Cortex of kidney (tissue), 1 donor: ENCODE measurements at places on chromosomes 5 and 9.

- no peak for DNase-seq
Measured at GRCh38 chr5:140262221-140262620, 40.7 kb downstream of the PFDN1 start.

DNA sequence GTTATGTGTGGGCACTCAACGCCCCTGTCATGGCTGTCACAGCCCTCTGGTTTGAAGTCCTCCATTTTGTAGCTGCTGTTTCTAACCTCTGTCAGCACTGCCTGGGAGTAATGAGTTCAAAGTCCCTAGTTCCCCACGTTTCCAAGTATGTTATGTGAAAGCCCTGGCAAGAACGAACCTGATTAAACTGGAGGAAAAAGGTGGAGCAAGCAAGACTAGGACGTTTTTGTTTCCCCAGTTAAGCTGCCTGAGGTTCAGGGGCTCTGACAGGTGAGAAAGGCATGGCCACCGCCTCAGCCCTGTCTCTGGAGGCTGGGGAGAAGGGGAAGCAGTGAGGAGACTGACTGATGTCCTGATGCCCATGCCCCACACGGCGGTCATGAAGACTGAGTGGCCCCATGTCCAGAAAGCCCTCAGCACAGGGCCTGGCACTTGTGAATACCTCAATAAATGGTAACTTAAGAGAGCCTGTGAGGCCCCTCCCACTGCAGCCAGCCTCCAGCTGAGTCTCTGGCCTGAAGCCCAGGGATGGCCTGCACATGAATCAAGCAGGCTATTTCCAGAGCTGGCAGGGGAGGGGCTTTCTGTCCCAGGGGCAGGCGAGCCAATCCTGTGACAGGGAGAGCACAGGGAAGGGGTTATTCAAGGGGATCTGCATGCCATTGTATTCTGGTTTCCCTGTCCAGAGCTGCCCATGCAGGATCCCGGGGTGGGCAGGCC lies 61.8 kb downstream of the PFDN1 start:
- no peak for DNase-seq

DNA sequence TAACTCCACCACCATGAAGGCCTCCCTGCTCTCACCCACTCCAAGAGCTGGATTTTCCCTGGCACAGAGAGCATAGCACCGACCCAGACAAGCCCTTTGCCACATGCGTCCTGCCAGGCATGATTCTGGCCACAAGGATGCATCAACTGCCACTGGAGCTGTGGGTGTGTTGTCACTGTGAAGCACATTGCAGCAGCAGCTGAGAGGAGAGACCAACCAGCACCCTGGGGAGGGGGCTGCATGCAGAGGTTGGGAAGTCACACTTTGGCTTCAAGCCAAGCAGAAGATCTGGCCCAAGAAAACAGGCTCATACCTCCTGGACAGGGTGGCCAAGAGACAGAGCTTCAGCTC lies 22.6 kb upstream of the PTGES start:
- no peak for DNase-seq

GRCh38 chr9:21927752-21928151 lies 66.4 kb downstream of the CDKN2A start:
- DNase-seq, result no peak

DNA sequence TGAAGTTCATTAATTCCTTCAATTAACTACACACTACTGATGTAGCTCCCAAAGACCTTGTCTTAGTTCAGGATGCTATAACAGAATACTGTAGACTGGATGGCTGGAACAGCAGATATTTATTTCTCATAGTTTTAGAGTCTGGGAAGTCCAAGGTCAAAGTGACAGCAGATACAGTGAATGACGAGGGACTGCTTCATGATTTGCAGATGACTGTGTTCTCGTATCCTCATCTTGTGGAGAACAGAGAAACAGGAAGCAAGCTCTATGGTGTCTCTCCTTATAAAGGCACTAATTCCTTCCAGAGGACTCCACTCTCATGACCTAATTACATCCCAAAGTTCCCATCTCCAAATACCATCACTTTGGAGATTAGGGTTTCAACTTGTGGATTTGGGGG lies 65.6 kb upstream of the MAP1B start:
- DNase-seq, result no peak

DNA sequence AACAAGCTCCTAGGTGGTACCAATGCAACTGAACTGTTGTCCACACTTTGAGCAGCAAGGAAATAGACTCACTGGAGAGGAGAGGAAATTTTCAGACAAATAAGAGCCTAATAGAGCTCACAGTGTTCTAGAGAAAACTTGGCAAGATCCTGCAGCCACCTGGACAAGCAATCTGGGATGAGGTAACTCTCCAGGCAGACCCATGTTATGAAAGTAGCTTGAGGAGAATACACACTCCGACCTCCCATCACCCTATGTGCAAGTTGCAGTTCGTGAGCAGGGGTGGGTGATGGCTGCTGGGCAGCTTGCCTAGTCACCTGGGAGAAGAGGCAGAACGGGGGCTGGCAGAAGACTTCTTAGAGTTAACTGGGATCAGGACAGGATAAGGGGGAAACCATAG lies 102.2 kb downstream of the KLF4 start:
- DNase-seq, result no peak

GRCh38 chr5:135072387-135073281 lies 38.6 kb upstream of the PITX1 start:
- no peak for DNase-seq

GRCh38 chr9:111945216-111945615 lies 48.6 kb downstream of the UGCG start:
- no peak for DNase-seq

DNA sequence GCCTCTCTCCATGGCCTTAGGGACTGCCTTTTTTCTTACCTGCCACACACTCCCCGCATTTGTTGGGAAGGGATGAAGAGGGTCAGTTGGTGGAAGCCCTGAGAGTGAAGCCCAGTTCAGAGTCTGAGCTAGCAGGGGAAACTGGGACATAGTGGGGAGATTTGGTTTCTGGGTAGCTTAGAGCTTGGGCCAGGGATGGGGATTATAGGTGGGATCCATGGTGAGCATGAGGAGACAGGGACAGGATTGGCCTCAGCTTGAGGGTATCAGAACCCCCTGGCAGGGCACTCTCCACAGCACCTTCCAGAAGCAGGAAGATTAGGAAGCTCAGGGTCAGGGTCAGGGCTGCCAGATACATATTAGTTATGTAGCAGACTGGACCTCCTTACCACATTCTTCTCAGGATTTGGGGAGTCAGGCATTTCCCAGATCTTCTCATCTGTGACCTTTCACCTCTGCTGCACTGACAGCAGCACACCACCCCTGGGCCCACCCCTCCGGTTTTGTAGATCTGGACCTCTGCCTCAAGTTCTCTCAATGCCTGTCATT lies 17.9 kb downstream of the OR13J1 start:
- DNase-seq, result no peak

DNA sequence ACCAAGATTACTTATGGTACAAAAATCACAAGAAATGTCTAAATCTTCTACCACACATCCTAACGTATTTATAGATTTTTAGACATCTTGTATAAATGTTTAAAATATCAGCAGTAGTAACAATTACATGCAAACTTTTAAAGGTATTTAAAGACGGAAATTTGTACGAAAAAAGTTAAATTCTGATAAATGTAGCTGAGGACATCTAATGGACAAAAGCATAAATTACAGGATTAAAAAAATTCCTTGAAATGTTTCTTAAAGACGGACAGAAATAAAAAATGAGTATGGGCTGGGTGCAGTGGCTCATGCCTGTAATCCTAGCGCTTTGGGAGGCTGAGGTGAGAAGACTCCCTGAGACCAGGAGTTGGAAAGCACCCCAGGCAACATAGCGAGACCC lies 15.8 kb downstream of the ERCC8 start:
- DNase-seq, result no peak

- DNase-seq, result no peak
Measured at GRCh38 chr9:4111233-4112008, 188.4 kb downstream of the GLIS3 start.
